ENCODE measurements at places on chromosomes 6 and 20.

DNA sequence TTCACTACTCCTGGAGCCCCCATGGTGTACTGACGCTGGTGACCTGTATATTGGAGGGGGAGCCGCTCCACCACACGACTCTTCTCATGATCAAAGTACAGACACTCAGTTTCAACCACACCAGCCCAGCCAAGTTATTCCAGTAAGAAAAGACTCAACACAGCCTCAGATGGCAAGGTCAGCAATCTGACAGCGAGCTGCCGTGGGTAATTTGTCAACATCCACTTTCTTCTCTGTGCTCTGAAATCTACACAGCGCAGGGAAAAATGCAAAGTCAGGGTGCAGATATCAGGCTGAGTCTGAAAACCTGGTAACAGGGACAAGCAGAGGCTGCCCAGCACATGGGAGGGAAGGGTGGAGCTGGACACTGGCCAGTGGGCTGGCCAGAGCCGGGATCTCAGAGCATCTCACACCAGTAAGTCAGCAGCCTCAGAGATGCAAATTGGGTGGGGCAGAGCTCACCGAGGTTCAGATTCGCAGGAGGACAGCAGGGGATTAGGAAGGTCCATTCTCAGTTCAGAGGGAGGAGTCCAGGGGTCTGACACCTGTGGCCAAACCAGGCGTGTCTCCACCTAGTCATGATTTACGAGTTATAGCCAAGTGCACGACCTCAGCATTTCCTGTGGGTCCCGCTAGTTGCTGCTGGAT is 44.5 kb upstream of the RPS6KA2 start:
- peak; percentile 32 for DNase-seq

DNA sequence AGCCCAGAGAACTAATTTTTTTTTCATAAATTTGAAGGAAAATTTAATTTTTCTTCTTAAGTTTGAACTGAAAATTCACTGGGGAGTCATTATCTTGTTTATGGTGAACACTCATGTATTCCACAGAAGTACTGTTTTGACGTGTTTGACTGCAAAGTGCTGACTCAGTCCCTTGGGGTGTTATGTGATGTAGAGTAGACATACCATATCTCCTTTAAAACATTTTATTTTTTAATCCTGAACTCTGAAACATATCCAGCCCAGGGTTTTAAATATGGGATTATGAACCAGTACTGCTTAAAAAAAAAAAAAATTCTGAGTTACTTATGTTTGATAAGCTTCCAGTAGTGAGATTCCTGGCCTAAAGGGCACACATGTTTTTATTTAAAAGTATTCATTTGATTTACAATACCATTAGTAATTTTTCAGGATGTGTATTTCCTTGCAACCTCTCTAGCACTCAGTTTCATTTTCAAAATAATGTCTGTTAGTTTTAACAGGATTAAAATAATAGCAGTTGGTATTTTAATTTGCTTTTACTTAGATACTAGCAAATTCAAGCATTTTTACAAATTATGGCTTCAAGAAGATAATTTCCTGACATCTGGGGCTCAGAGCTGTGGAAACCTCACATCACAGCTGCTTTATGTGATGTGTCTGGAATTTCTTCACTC is 81.7 kb upstream of the PDE10A start:
- peak; percentile 87 for DNase-seq

- no peak for DNase-seq
Measured at GRCh38 chr6:132513831-132514545, 1.1 kb upstream of the STX7 start.

DNA sequence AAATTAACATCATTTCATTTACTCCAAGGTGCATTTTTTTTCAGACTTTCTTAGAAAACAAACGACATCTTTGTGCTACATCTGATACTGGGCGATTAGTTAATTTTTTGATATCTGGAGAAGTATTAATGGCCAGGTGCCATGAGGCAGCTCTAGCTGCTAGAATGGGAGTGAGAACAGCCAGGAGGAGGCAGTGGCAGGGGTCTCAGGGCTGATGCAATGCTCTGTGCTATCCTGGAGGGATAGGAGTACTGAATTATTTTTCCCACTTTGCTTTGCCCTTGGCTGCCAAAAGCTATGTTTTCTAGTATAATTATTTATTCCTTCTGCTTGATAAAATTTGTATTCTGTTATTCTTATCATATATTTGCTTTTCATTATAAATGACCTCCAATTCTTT is 133.6 kb upstream of the NOX3 start:
- no peak for DNase-seq

DNA sequence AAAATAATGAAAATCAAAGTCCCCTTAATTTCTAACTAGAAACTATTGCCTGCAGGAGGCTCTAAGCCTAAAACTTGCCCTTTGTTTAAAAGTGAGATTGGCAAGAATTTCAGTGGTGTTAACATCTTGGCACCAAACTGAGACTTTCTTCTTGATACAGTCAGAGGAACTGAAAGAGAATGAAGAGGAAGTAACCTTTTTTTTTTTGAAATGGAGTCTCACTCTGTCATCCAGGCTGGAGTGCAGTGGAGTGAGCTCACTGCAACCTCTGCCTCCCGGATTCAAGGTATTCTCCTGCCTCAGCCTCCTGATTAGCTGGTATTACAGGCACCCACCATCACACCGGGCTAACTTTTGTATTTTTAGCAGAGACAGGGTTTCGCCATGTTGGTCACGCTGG is 3.6 kb downstream of the DOP1A start:
- DNase-seq = peak; percentile 21

DNA sequence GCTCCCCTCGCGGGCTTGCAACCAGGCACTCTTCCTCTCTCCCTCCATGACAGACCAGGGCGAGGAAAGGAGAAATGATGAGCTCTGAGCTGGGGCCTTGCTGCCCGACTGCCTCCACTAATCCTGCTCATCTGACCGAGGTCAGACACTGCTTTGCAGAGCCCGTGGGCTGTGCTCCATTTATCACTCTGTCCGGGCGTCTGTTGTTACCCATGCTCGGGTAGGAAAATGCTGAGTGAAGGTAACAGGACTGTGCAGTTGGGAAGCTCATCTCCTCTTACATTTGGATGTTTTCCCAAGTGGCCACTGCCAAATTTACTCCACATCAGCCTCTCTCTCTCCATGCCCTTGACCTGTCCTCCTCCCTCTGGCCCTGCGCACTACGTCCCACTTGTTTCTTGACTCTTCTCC is 14.6 kb downstream of the RPS6KA2 start:
- no peak for DNase-seq

DNA sequence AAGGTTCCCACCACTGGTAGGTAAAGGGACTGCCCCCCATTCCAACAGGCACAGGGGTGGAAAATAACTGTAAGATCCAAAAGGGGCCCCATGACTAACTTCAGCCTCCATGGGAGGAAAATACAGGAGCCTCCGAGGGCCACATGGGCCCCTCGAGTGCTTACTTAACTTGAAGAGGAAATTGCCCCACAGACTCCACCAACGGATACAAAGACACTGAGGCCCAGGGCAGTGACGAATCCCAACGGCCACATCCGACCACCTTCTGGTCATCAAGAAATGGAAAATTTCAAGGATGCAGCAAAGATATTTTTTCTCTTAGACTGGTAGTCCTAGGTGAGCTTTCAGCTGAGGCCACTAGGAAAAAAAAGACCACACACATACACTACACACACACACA is 116.0 kb upstream of the MRPS10 start:
- no peak for DNase-seq

DNA sequence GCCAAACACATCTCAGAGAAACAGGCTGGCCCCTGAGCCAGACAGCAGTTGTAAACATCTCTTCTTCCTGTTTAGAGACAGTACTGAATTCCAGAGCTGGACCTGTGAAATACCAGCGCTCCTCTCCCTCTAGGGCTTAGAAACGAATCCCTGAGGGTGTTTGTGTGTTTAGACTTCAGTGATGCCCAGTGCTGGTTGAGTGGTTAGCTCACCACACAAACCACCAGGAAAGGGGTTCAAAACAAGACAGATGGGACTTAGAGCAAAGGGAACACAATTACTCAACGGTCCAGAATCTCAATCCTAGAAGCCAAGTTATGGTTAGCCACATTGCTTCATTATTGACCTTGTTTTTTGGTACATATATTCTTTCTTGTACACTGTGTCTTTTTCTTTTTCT is 108.7 kb upstream of the TMEM170B start:
- peak; percentile 92 for DNase-seq

GRCh38 chr6:109794201-109794923 is 103.3 kb downstream of the FIG4 start:
- DNase-seq = peak; percentile 96

DNA sequence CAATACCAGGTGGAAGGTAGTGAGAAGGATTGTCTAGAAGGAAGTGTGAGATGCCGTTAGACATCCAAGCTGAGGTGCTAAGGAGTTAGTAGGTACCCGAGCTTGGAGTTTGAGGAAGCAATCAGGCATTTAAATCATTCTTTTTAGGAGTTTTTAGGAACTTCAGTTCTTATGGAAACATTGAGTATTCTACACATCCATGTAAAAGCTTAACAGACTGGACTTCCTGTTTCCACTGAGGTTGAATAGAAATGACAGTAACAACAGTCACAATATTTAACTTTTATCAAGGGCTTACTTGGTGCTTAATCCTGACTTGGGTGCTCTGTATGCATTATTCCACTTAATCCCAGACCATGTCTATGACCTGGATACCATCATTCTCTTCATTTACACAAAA is 136.4 kb downstream of the UST start:
- DNase-seq = no peak
